Renal pelvis (tissue), 12 donors: ENCODE measurements at places on chromosomes 12 and 14. TPM values are rescaled to one million over a fixed set of nuclear protein-coding genes. Genes with fewer than 3 reads are reported as not detected.

The LTBR gene
- 85.7 TPM for polyA plus RNA-seq

The RIPK3 gene
- polyA plus RNA-seq = 4.1 TPM

The SLC5A8 gene
- polyA plus RNA-seq = 25.3 TPM

The A2ML1 gene
- 0.71 TPM for polyA plus RNA-seq

The NKX2-1 gene
- not detected for polyA plus RNA-seq

The TMEM132C gene
- polyA plus RNA-seq = 2.4 TPM

The PSMA6 gene
- polyA plus RNA-seq = 163 TPM

The ABCB9 gene
- 10.1 TPM for polyA plus RNA-seq

The CACNA1C gene
- polyA plus RNA-seq = 12.2 TPM

The KLRC2 gene
- polyA plus RNA-seq = not detected

The KSR2 gene
- polyA plus RNA-seq = 1.3 TPM

The ARID2 gene
- 37.5 TPM for polyA plus RNA-seq

The PRH2 gene
- 0.43 TPM for polyA plus RNA-seq

The KIF21A gene
- 46.2 TPM for polyA plus RNA-seq

The SEL1L gene
- polyA plus RNA-seq = 71.9 TPM

The GPRC5D gene
- polyA plus RNA-seq = 1.3 TPM

The RASSF9 gene
- 14.5 TPM for polyA plus RNA-seq

The KCNK13 gene
- polyA plus RNA-seq = 0.13 TPM

The CLEC2A gene
- polyA plus RNA-seq = not detected

The CMKLR1 gene
- polyA plus RNA-seq = 3.3 TPM

The TRHDE gene
- 25.8 TPM for polyA plus RNA-seq

The TMEM132D gene
- 0.90 TPM for polyA plus RNA-seq

The ABCD4 gene
- 143 TPM for polyA plus RNA-seq

The SVOP gene
- 0.04 TPM for polyA plus RNA-seq

The PZP gene
- 0.56 TPM for polyA plus RNA-seq

The SPTB gene
- 15.5 TPM for polyA plus RNA-seq

The DPF3 gene
- polyA plus RNA-seq = 5.4 TPM

The METAP2 gene
- 102 TPM for polyA plus RNA-seq

The EFS gene
- polyA plus RNA-seq = 41.1 TPM

The LHX5 gene
- not detected for polyA plus RNA-seq

The AMDHD1 gene
- polyA plus RNA-seq = 1.4 TPM

The RERGL gene
- 11.0 TPM for polyA plus RNA-seq

The OS9 gene
- 226 TPM for polyA plus RNA-seq

The KRR1 gene
- polyA plus RNA-seq = 81.3 TPM

The TAS2R13 gene
- polyA plus RNA-seq = 0.10 TPM

The EIF2S1 gene
- polyA plus RNA-seq = 106 TPM

The ATG101 gene
- 34.0 TPM for polyA plus RNA-seq

The CCDC38 gene
- 0.66 TPM for polyA plus RNA-seq

The IFT43 gene
- polyA plus RNA-seq = 50.3 TPM

The ITGB7 gene
- polyA plus RNA-seq = 1.7 TPM

The PRIM1 gene
- 19.9 TPM for polyA plus RNA-seq

The INF2 gene
- 54.0 TPM for polyA plus RNA-seq

The ENDOU gene
- 0.26 TPM for polyA plus RNA-seq

The NEK9 gene
- 125 TPM for polyA plus RNA-seq

The CCDC196 gene
- polyA plus RNA-seq = 0.21 TPM

The LYZ gene
- 33.3 TPM for polyA plus RNA-seq

The APOLD1 gene
- polyA plus RNA-seq = 9.0 TPM

The OLR1 gene
- 1.3 TPM for polyA plus RNA-seq

The MAP1LC3B2 gene
- 11.8 TPM for polyA plus RNA-seq

The CIDEB gene
- 32.3 TPM for polyA plus RNA-seq

The HOXC4 gene
- polyA plus RNA-seq = 46.7 TPM

The COCH gene
- polyA plus RNA-seq = 3.7 TPM

The CFAP73 gene
- polyA plus RNA-seq = 1.2 TPM

The OTOGL gene
- polyA plus RNA-seq = 0.78 TPM

The PCNX4 gene
- polyA plus RNA-seq = 79.5 TPM

The ADAM21 gene
- 0.73 TPM for polyA plus RNA-seq
